ENCODE measurements at places on chromosomes 5 and 9. TPM values are rescaled to one million over a fixed set of nuclear protein-coding genes. Genes with fewer than 3 reads are reported as not detected.

The TMEM232 gene
- 5.7 TPM for total RNA-seq

The RGMB gene
- total RNA-seq: 11.8 TPM

The LURAP1L gene
- total RNA-seq: 32.7 TPM

The SMIM27 gene
- 9.5 TPM for total RNA-seq

The EFCAB9 gene
- total RNA-seq: not detected

The GGTA1 gene
- total RNA-seq: 0.22 TPM

The OTP gene
- total RNA-seq: not detected

The LECT2 gene
- not detected for total RNA-seq

The SHOC1 gene
- total RNA-seq: not detected

The GFI1B gene
- total RNA-seq: not detected

The RLN2 gene
- total RNA-seq: 3.8 TPM

The TMEM252 gene
- not detected for total RNA-seq

The PCDHGA4 gene
- total RNA-seq: 0.86 TPM

The MAMDC4 gene
- total RNA-seq: 22.6 TPM

The SEMA6A gene
- 129 TPM for total RNA-seq

The SELENOP gene
- 86.9 TPM for total RNA-seq

The UNC5A gene
- 0.11 TPM for total RNA-seq

The CDH9 gene
- 1.2 TPM for total RNA-seq

The NTNG2 gene
- total RNA-seq: 8.1 TPM

The MCTP1 gene
- 9.1 TPM for total RNA-seq

The TIMD4 gene
- total RNA-seq: not detected

The ARSI gene
- 19.1 TPM for total RNA-seq

The PCSK1 gene
- total RNA-seq: not detected

The PTGER4 gene
- 40.0 TPM for total RNA-seq

The MFAP3 gene
- 41.5 TPM for total RNA-seq

The GOLPH3 gene
- 68.8 TPM for total RNA-seq

The KIF24 gene
- total RNA-seq: 3.9 TPM

The KIF20A gene
- total RNA-seq: 27.0 TPM

The TPPP gene
- 0.24 TPM for total RNA-seq

The HINT2 gene
- total RNA-seq: 30.7 TPM

The CD180 gene
- not detected for total RNA-seq

The STARD4 gene
- 65.8 TPM for total RNA-seq

Measured in mesothelial cell of epicardium (in vitro differentiated cells).